ENCODE measurements at places on chromosomes 3 and 15. TPM values are rescaled to one million over a fixed set of nuclear protein-coding genes. Genes with fewer than 3 reads are reported as not detected.
A peak's percentile ranks its signal among the peaks of the same experiment; 100 is the strongest.

- DNase-seq = no peak
Measured at GRCh38 chr3:25289663-25290062, 138.4 kb upstream of the RARB start.

GRCh38 chr3:71974786-71975185 is 189.8 kb upstream of the PROK2 start:
- no peak for DNase-seq

GRCh38 chr3:112197131-112197530 is 64.1 kb upstream of the GCSAM start:
- no peak for DNase-seq

- DNase-seq = no peak
Measured at GRCh38 chr3:78013653-78014052, 973.8 kb downstream of the ROBO2 start.

- DNase-seq = no peak
Measured at GRCh38 chr15:75195122-75195765, 6.4 kb upstream of the C15orf39 start.

DNA sequence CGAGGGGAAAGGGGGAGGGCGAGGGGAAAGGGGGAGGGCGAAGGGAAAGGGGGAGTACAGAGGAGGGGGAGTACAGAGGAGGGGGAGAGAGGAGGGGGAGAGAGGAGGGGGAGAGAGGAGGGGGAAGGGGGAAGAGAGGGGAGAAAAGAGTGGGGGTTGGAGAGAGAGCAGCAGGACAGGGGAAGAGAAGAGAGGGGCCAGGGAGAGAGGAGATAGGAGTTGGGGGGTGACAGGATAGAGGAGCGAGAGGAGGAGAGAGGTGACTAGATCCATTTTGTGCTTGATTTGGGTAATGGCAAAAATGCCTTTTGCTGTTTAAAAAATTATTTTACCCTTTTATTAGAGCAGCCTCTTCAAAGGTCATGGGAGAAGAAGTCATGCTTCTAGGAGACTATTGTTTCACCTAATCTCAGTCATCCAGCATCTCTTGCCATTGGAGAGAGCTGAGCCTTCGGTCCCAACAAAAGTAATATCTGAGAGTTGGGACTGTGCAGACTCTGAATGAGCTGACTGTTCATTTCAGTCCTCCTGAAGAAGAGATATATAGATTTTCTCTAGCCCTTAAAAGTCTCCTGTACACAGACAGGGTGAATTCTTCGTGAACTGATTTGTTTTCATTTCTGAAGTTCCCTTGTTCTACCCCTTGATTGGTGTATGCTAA is 15.1 kb upstream of the TOP2B start:
- DNase-seq = no peak

DNA sequence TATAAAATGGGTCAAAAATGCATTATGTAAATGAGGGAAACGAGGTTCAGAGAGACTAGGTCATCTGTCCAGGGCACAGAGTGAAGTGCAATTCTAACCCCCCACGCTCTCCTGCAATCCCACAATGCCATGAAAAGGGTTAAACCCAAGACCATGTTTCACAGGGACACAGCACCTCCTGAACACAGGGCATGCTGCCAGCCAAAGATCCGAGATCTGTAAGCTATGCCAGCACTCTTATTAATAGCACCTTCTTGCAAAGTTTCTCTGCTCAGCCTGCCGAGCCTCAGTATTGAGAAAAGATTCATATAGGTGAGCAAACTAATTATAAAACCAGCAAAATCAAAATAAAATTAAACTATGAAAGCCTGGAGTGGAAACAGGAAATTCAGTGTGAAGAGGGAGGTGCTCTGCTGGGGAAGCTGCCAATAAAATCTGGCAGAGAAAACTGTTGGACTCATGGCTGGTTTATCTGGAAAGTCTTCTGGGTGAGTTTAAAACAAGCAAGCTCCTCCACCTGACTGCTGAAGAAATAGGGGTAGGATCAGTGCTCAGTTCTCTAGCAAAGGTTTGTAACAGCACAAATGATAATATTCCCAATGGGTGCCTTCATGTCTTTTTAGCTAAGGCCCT is 50.3 kb downstream of the LRIG1 start:
- no peak for DNase-seq

DNA sequence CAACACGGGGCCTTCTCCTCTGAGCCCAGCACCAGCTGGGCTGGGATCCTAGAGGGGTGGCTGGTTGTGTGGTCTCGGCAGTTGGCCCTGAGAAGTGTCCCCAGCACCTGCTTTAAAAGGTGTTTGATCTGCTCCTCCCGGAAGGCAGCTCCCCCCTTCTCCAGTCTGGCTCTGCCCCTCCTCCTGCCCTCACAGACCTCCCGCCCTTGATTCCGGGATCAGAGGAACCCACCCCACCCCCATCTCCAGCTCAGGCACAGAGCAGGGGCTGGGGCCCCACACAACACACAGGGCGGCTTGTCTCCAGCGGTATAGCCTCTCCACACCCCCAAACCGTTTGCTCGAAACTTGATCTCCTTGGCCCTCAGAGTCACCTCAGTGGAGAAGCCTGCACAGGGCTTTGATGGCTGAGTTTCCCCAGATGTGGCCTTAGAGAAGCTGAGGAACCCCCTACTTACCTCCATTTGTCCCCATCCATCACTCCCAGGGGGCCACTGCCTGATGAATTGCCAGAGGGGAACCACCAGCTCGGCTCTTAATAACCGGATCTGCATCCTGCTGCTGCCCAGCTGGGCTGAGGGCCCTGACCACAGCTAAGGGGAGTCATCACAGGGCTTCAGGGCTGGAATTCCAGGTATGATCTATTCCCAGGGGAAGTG is 6.4 kb upstream of the STRA6 start:
- DNase-seq = no peak

DNA sequence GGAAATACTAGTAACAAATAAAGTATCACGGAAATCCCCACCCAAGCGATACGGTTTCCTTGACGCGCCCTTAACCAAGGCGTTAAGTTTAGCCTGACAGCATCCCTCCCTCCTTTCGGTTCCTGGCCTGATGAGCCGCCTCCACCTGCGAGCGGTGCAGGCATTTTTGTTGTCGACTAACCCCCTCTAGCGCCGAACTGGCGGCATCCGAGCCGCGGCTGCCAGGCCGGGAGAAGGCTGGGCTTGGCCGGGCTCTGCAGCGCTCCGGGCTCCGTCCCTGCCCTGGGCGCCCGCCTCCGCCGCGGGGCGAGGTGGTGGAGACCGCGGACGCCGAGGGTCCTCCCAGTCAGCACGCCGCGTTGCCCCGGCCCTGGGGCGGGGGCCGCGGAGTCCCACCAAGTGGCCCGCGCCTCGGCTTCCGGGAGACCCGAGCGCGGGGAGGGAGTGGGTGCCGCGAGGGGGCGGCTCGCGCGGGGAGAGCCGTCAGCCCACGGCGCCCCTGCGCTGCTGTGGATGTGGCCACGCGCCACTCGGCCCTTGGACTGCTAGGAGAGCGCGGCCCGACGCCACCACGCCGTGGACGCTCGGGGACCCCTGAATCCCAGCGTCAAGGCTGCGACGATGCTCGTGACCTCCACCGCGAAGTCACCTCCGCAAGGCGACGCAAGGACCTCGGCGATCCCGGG is 1.1 kb upstream of the EPHA6 start:
- DNase-seq = peak; percentile 74

- DNase-seq = no peak
Measured at GRCh38 chr15:29465196-29465595, 195.6 kb upstream of the NSMCE3 start.

DNA sequence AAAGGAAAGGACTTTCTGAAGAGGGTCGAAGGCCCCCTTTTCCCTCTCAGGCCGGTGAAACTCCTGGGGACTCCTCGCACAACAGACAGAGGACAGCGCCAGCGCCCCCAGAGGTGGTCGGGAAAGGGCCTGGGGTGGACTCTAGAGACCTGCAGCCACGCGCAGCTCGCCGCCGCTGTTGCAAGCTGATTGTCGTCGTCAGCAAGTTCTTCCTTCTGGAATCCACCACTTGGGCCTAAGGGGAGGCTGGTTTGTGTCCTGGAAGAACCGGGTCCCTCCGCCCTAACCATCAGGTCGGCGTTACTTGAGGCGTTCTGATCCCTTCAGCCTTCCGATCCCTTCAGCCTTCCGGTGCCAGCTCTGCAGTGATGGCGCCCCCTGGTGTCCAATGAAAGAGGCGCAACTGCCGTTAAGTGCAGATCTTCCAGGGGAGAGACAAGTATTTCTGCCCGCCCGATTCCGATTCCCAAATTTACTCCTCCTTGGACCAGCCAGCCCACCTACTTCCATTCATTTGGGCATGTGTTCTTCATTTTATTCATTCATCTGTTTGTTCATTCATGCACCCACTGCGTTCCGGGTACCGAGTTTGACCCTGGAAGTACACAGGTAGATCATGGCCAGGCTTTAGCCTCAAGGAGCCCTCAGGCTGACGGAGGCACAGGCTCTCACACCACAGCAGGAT is 77.2 kb upstream of the SLC6A11 start:
- peak; percentile 73 for DNase-seq

- DNase-seq = peak; percentile 46
Measured at GRCh38 chr3:190586631-190587011, 72.7 kb downstream of the IL1RAP start.

- no peak for DNase-seq
Measured at GRCh38 chr3:77063423-77063822, 23.5 kb downstream of the ROBO2 start.

GRCh38 chr15:55740359-55740878 is 2.5 kb downstream of the PRTG start:
- no peak for DNase-seq

- DNase-seq = no peak
Measured at GRCh38 chr3:24355806-24356205, 138.8 kb downstream of the THRB start.

- no peak for DNase-seq
Measured at GRCh38 chr15:86236356-86237110, 156.9 kb downstream of the AGBL1 start.

- DNase-seq = no peak
Measured at GRCh38 chr3:70090322-70090913, 90.9 kb downstream of the SAMMSON start.

GRCh38 chr3:159030138-159030670 is 228.3 kb downstream of the MFSD1 start:
- no peak for DNase-seq

- DNase-seq = no peak
Measured at GRCh38 chr15:58221591-58222241, 83.5 kb downstream of the AQP9 start.

GRCh38 chr3:177224414-177224813 is 27.1 kb upstream of the TBL1XR1 start:
- peak; percentile 35 for DNase-seq

GRCh38 chr15:44319385-44319784 is 30.9 kb downstream of the GOLM2 start:
- no peak for DNase-seq

DNA sequence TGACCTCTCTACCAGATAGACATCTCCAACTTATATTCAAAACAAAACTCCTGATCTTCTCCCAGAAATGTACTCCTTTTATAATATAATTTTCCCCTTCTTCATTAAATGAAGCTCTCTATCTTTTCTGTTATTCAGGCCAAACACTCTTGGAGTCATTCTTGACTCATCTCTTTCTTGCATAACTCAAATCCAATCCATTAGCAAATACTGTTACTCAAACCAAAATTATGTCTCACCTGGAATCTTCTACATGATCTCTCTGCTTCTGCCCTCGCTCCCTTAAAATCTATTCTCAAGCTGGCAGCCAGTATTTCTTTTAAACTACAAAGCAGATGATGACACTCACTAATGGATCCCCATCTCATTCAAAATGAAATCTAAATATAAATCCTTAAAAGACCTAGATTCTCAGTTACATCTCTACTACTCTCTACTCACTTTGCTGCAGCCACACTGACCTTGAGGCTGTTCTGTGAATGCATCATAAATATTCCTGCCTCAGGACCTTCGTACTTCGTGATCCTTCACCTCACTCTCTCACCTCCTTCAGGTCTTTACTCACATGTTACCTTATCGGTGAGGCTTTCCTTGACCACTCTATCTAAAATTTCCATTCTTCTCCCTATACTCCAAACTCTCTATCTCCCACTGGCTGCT is 160.9 kb downstream of the TBC1D5 start:
- DNase-seq = no peak

DNA sequence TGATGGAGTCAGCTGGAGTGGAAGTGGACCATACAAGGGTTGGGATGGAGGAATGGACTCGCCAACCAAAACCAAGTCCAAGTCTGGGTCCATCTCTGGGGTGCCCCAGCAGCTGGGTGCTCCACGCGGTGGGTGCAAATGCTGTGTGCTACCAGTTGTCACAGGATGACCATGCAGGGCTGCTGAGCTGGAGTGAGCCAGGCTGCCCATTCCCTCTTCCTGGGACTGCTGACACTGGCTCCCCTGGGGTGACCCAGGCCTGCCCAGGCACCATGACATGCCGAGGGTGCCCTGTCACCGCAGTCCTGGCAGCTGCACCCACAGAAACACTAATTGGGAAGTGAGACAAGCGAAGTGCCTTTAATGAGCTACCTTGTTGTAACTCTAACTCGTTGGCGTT is 140.2 kb downstream of the TPRA1 start:
- DNase-seq = no peak

GRCh38 chr3:124761935-124762660 is 31.8 kb downstream of the UMPS start:
- no peak for DNase-seq

GRCh38 chr3:63940389-63940757 is 28.2 kb upstream of the SCAANT1 start:
- no peak for DNase-seq

- no peak for DNase-seq
Measured at GRCh38 chr3:143442814-143443447, 323.4 kb downstream of the CHST2 start.

Gene ATP13A3
- 66.8 TPM for total RNA-seq

Gene PTH1R
- not detected for total RNA-seq

Gene CERS3
- not detected for total RNA-seq

Gene FOXL2
- total RNA-seq = not detected

Gene PLA2G4B
- total RNA-seq = 8.9 TPM

Gene CTXN2
- not detected for total RNA-seq

All from activated CD8-positive, alpha-beta T cell treated with anti-CD3 and anti-CD28 coated beads, Interleukin-2, amount 10 ng/mL, durations not matched to agents 7 days and 5 days (primary cell).